ENCODE measurements at places on chromosomes 7 and 10. TPM values are rescaled to one million over a fixed set of nuclear protein-coding genes. Genes with fewer than 3 reads are reported as not detected.

- H3K27me3 ChIP-seq, result no peaks in the 10 kb centered on the region
- no peak overlapping the region for H3K27ac ChIP-seq
- peaks cover 4% of the 10 kb centered on the region for H3K4me1 ChIP-seq
Observed at GRCh38 chr10:99924451-99925255, 85.1 kb downstream of the DNMBP start.

GRCh38 chr10:103184615-103185014 lies 8.5 kb downstream of the NT5C2 start:
- peak overlapping the region; percentile 26 for H3K27ac ChIP-seq
- DNase-seq, result no peak
- H3K4me1 ChIP-seq, result peaks cover 41% of the 10 kb centered on the region
- H3K27me3 ChIP-seq, result no peaks in the 10 kb centered on the region

Gene COL1A2
- 0.47 TPM for total RNA-seq

Gene AKR1C4
- not detected for total RNA-seq

Gene SCART1
- 7.3 TPM for total RNA-seq

Measured in B cell (primary cell).